NCI-H2029 treated with DMSO at 0.1 percent for 48 hours (cell line): ENCODE measurements at places on chromosomes 1 and 21.
A peak's percentile ranks its signal among the peaks of the same experiment; 100 is the strongest.

DNA sequence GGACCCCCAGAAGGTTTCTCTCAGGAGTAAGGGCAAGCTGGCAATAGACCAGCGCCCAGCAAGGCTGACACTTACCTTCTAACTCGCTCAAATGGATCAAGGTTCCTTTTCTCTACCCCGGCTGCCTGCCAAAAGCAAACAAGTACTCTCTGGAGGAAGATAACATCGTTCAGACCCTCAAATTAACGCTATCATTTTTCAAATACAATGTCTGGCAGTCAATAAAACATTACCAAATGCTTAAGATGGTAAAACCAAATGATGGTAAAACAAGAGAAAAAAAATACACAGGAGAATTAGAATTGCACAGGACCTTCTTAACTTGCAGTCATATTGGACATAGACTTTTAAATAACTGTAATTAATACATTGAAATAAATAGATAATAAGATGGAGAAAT, 148.1 kb downstream of the SPATA46 start:
- DNase-seq, result peak; percentile 30

- DNase-seq, result no peak
Measured at GRCh38 chr21:42411197-42411869, 7.6 kb downstream of the UBASH3A start.

- DNase-seq, result no peak
Measured at GRCh38 chr1:155925506-155925905, 8.7 kb downstream of the KHDC4 start.

GRCh38 chr1:11153184-11153583, 36.0 kb upstream of the ANGPTL7 start:
- no peak for DNase-seq

DNA sequence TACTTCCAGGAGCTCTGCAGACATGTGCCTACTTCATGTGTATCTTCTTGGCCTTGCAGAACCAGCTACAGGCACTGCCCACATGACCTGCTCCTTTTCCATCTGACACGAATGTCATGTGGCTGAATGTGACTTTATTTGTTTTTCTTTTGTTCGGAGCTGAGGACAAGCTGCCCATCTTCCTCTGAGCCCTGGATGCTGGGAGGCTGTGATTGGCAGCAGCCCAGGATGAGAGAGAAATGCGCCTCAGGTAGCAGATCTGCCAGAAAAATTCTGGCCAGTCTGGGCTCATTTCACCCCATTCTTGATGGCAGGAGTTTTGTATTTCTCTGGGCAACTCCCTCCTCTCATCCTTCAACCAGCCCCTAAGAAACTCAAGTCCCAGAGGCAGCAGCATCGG, 372.0 kb downstream of the RPS6KC1 start:
- DNase-seq, result peak; percentile 24

DNA sequence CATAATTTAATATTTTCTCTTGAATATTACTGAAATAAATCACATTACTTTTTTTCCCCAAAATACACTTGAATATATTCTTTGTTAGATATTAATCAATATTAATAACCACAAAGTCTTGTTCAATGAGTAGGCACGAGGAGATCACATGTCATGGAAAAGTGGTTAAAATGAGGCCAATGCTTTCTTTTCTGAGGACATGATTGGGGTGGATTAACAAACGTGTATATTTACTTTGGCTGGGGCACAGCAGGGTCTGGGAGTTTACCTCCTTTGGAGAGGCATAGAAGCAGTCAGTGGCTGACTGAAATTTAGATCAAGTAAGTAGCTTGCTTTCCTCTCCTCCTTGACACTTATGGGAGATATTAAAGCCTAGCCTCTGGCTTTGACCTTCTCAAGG, 664.3 kb upstream of the B3GALT2 start:
- DNase-seq, result peak; percentile 14

DNA sequence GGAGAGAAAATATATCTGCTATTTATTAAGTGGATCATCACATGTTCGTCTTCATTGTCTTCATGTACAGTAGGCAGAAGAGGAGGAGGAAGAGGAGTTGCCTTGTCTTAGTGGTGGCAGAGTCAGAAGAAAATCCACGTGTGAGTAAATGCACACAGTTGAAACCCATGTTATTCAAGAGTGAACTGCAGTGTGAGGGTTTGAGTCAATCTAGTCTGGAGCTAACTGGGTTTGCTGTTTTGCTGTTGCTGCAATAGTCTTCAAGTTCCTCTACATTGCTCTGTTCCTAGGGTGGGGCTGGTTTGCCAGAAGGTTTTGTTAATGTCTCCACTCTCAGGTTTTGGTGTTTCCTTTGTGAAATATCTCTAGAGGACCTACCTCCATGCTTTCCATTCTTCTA, 3.1 kb upstream of the CD1A start:
- DNase-seq, result no peak

- DNase-seq, result peak; percentile 89
Measured at GRCh38 chr1:41890825-41891198, 27.9 kb downstream of the HIVEP3 start.

- no peak for DNase-seq
Measured at GRCh38 chr1:81950037-81950436, 149.3 kb downstream of the ADGRL2 start.

DNA sequence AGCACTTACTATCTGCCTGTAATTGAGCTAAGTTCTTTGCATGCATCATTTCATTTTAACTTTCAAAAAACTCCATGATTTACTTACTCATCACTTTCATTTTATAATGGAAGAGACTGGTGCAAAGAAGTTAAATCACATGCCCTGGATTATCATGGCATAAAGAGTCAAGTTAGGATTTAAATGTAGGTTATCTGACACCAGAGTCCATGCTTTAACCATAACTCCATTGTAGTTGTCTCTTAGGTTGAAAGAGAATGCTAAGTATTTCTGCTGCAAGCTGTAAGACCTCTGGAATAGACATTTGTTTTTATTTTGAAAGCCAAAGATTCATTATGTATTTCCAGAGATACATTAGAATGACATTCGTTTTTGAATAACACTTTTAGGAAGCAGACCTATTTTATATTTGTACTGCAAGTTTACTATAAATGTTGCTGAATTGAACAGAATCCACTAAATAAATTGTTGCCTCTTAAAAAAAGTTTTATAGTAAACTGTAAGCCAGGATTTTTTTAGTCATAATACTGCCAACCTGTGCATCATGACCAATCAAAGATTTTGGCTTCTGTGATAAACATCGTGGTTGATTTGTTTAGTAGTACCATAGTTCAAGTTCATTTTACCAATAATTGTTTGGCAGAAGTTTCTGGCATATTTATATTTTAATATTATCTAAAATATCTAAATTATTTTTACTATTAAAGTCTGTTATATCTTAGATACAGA, 26.1 kb downstream of the CFH start:
- no peak for DNase-seq

DNA sequence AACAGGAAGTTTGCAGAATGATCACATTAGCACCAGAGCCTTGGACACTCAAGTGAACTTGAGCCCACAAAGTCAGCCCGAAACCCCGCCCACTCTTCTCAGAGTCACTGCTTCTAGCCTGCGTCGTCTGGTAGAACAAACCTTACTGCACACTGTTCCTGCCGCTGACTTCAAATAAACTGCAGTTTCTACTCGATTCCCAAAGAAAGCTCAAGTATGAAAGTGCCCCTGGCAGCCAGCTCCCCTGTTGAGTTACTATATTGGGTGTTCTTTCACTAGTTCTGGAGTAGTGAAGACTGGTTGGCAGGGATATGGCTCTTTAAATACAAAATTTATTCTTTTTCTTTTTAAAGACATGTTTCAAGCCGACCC, 164.7 kb downstream of the GALNT2 start:
- peak; percentile 29 for DNase-seq

GRCh38 chr1:8211883-8212579, 105.9 kb upstream of the SLC45A1 start:
- no peak for DNase-seq

GRCh38 chr1:68706639-68707317, 209.9 kb upstream of the DEPDC1 start:
- no peak for DNase-seq

DNA sequence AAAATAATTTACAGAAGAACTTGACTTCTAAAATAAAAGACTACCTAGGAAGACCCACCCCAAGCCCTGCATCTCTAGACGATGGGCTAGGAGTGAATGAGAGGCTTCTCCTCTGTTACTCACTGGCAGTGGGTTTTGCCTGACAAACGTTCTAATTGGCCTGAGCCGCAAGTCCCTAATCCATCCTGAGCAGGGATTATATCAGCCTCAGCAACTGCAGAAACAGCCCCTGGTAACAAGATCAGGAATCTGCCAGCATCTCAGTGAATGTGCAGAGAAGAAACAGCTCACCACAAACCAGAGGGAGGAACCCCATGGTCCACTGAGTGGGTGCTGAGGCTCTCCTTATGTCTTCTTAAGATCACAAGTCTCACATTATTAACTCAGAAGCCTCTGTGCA, 240.6 kb downstream of the BRINP2 start:
- DNase-seq, result no peak

- DNase-seq, result no peak
Measured at GRCh38 chr1:234887016-234887900, 241.4 kb downstream of the TOMM20 start.

GRCh38 chr1:164689672-164690511, 130.9 kb downstream of the PBX1 start:
- no peak for DNase-seq

DNA sequence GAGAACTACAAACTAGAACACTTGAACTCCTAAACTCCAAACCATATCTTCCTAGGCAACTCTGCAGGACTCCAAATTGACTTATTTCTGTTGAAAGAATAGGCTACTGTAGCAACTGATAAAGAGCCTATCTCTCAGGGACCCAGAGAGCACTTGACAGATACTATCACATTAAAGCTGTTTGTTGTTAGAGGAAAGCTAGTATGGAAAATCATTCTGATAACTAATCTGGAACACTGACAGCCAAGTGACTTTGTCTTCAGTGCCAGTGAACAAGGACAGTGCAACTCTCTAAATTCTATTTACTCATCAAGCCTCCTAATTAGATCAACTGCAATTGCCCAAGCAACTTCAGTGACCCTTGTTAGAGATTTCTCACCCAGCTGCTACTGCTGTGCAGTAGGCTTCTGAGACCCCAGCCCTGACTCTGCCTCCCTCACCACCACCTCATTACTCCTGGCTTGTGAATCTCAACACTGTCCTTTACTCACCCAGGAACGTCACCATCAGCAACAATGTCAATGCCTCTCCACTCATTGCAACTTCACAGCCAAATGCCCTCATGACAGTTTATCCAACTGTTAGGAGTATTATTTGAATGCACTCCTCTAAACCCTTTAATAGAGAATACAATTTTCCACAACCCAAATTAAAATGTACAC, 7.4 kb upstream of the RGS13 start:
- no peak for DNase-seq

DNA sequence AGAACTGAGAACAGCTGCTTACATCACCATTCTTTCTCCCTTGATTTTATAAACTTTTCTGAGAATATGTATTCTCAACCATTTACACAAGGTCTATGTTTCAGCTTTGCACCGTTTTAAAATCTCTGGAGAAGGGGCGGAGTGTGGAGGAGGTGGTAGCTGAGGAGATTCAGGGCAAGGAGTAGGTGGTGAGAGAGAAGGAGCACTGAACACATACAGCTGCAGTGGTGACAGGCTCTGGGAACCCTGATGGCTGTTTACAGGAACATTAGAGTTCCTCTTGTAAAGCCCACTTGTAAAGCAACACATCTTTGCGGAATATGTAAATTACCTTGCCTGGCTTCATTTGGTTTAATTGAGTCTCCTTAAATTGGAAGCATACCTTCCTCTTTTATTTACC, 89.7 kb downstream of the SMYD2 start:
- DNase-seq, result no peak
